ENCODE measurements at places on chromosomes 4 and X.

DNA sequence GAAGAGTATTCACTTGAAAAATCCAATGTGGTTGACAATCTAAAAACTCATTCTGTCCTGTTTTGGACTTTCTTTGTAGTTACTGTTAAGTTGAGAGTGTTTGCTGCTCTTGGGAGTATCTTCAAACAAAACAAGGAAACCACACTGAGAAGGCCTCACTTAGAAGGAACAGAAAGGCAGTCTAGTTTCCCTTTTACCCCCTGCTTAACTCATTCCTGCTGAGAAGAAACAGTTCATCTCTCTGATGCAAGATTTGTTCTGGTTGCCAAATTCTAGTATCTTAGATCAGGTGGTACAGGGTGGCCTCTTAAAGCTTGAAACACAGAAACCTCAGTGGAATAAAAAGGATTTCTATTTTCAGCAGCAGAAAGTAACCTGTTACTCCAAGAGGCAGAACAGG lies 41.4 kb downstream of the GUCY2F start:
- DNase-seq = peak; percentile 32

DNA sequence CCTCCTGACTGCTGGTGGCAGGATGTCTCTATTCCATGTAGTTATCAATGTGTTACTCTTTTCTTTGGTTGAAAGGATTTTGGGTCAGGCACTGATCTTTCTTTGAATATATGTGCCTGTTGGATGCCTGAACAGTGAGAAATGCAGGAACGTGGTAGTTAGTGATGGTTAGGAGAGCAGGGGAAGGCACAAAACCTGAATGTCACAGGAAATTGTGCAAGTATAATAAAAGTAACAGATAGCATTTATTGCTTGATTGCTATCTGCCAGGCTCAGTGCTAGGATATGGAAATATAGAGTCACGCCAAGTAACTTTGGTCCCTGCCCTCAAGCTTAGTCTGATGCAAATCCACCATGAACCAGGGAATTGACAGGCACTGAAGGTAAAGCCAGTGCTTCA lies 219.8 kb upstream of the FAT1 start:
- no peak for DNase-seq

- DNase-seq = peak; percentile 56
Observed at GRCh38 chr4:175531405-175532091, 280.5 kb downstream of the GPM6A start.

- no peak for DNase-seq
Observed at GRCh38 chr4:120724656-120725055, 197.9 kb downstream of the PRDM5 start.

- no peak for DNase-seq
Observed at GRCh38 chr4:146407257-146407656, 114.5 kb downstream of the SLC10A7 start.

- DNase-seq = no peak
Observed at GRCh38 chr4:67549123-67549522, 3.8 kb upstream of the CENPC start.

GRCh38 chr4:75547647-75548387 lies 8.0 kb upstream of the ODAPH start:
- no peak for DNase-seq

GRCh38 chrX:5733501-5733900 lies 495.2 kb downstream of the NLGN4X start:
- no peak for DNase-seq

GRCh38 chr4:124529131-124529530 lies 183.4 kb downstream of the ANKRD50 start:
- no peak for DNase-seq

- no peak for DNase-seq
Observed at GRCh38 chr4:163085085-163085484, 81.6 kb downstream of the NAF1 start.

DNA sequence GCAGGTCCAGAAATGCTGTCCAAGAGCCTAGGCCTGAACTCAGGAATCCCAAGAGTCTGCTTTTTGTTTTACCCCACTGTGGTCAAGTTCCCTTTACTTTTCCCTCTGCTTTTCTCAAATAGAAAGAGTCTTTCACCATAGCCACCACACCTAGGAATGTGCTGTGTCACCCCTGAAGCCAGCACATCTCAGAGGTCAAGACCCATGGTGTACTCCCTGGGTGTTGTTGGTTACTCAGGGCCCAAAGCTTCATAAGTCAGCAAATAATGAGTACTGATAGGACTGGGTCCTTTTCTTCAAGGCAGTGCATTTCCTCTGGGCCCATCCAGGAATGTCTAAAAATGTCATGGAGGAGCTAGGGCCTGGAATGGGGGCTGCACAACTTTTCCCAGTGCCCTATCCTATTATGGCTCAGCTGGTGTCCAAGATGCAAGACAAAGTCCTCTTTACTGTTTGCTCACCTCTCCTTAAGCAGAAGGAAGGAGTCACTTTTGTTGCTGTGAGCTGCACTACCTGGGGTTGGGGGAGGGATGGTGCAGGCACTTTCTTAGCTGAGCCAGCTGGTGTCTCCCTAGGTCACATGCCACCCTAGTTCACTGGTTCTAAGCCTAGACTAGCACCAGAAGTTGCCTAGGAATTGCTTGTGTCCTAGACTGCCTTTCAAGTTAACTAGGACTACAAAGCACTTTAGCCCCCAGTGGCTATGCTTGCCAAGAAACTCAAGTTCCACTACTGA lies 62.4 kb upstream of the RXFP1 start:
- DNase-seq = no peak
